ENCODE measurements at places on chromosomes 7 and 10. TPM values are rescaled to one million over a fixed set of nuclear protein-coding genes. Genes with fewer than 3 reads are reported as not detected.

Gene CALHM3
- not detected for total RNA-seq

Gene FANK1
- 1.5 TPM for total RNA-seq

Gene CHN2
- 69.3 TPM for total RNA-seq

Gene DPP6
- 49.7 TPM for total RNA-seq

Gene NAT16
- total RNA-seq, result 2.2 TPM

Gene PURB
- total RNA-seq, result 37.6 TPM

Gene TYW1
- total RNA-seq, result 10.6 TPM

Gene MACC1
- 0.25 TPM for total RNA-seq

Gene INSYN2A
- total RNA-seq, result 7.4 TPM

Gene SUN3
- total RNA-seq, result not detected

Gene SFXN2
- 3.4 TPM for total RNA-seq

Gene SPDYE3
- total RNA-seq, result not detected

Gene PLEKHS1
- not detected for total RNA-seq

Gene PLCE1
- 6.6 TPM for total RNA-seq

Gene COBL
- 9.8 TPM for total RNA-seq

Gene COL26A1
- 12.0 TPM for total RNA-seq

Gene FAM180A
- total RNA-seq, result not detected

Gene PTEN
- total RNA-seq, result 147 TPM

Gene FRA10AC1
- 21.6 TPM for total RNA-seq

Gene GBX1
- total RNA-seq, result not detected

Gene CCDC136
- total RNA-seq, result 40.6 TPM

Gene SPDYE16
- 0.25 TPM for total RNA-seq

Gene LGI1
- total RNA-seq, result 19.7 TPM

Gene CAPZA2
- 151 TPM for total RNA-seq

Gene PCLO
- total RNA-seq, result 66.4 TPM

Gene TUBB8
- total RNA-seq, result not detected

Gene TCAF2
- 0.49 TPM for total RNA-seq

Gene KLF14
- total RNA-seq, result not detected

Gene HOXA11
- not detected for total RNA-seq

Gene USP6NL
- total RNA-seq, result 29.7 TPM

Gene GPRIN2
- total RNA-seq, result 18.2 TPM

Gene OR6B1
- not detected for total RNA-seq

Gene NACAD
- 8.9 TPM for total RNA-seq

Gene SERPINE1
- 0.74 TPM for total RNA-seq

Gene NRF1
- 21.4 TPM for total RNA-seq

Gene ITPRID1
- 1.5 TPM for total RNA-seq

Gene MTERF1
- 16.7 TPM for total RNA-seq

Gene MSMB
- total RNA-seq, result not detected

Gene PON3
- under 0.01 TPM for total RNA-seq

Gene FFAR4
- total RNA-seq, result not detected

Gene HOXA7
- total RNA-seq, result not detected

Gene CYP3A4
- not detected for total RNA-seq

Gene EBLN1
- total RNA-seq, result not detected

Gene VGF
- 10.1 TPM for total RNA-seq

Gene CYP26C1
- 0.25 TPM for total RNA-seq

Gene NME8
- not detected for total RNA-seq

Gene FOXI2
- not detected for total RNA-seq

Gene RAB19
- not detected for total RNA-seq

Gene HYAL4
- not detected for total RNA-seq

Gene ICA1
- 20.4 TPM for total RNA-seq

Gene HTR7
- 12.5 TPM for total RNA-seq

Gene ANLN
- 12.8 TPM for total RNA-seq

Gene ZKSCAN1
- total RNA-seq, result 60.0 TPM

Gene CLDN15
- total RNA-seq, result 2.2 TPM

Gene GPR26
- total RNA-seq, result 4.2 TPM

Gene AHCYL2
- 23.8 TPM for total RNA-seq
